ENCODE measurements at places on chromosomes 16 and 17.

DNA sequence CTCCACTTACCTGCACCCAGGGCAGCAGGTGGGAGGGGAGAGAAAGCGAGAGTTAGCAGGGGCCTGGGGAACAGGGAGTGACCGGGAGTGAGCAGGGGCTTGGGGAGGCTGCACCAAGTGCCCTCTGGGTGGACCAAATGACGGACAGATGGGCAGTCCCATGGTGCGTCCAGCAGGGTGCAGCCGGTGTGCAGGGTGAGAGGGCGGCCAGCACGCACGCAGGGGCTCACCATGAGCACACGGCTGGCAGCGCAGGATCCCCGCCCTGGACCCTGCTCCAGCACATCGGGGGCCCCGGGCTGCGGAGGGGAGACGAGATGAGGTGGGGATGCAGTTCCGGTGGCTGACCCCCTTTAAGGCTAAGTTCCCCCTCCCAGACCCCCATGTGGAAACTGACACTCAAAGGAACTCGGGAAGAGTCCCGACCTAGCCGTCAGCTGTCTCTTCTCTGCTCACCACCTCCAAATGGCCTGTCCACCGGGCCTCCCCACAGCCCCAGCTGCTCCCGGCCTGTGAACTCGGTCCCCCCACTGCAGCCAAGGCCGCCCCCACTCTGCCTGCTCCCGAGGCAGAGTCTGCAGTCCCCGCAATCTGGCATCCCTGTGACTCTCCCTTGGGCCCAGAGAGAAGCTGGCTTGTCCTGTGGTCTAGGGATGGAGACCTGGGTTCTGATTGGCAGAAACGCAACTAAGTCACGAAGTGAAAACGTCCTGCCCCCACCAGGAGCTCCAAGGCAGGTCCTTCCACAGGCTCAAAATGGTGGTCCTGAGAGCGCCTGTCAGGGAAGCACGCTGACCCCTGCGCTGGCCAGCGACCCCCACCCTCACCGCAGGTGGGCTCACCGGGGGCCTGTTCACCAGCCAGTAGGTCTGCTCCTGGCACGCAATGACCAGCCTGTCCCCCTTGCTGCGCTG is 2.9 kb downstream of the RGS11 start:
- DNase-seq = no peak

GRCh38 chr16:73179705-73180331 is 131.9 kb upstream of the ZFHX3 start:
- DNase-seq = no peak

DNA sequence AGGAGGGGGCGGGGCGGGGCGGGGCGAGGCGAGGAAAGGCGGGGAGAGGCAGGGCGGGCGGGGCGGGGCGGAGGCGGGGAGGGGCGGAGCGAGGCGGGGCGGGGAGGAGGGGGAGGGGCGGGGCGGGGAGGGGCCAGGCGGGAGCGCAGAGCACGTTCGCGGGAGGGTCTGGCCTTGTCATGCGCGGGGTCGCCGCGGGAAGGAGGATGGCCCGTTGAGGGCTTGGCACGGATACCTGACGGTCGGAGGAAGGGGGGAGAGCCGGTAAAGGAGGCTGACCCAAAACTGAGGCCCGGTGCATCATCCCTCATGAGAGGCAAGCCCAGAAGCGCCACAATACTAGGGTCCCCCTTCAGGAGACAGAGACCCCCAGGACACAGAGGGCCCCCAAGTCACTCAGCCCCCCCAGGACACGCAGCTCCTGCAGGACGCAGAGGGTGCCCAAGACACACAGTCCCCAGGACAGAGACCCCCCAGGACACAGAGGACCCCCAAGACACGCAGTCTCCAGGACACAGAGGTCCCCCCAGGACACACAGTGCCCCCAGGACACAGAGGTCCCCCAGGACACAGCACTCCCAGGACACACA is 593 bp upstream of the WDR45B start:
- DNase-seq = no peak

DNA sequence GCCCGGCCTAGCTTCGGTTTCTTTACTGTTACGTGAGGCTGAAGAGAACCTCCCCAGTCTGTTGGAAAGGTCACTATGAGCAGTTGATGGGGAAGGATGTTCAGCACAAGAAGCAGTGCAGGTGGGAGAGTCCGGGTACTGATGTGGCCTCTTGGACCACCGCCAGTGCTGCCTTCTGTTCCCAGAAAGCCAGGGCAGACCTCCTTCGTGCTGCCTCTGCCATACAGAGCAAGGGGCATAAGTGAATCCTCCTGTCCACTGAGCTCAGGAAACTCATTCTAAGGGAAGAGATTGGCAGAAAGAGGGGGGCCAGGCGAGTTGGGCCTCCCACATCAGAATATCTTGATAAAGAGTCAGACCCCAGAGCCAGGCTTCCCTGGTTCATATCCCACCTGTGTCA is 3.7 kb downstream of the PPP4C start:
- DNase-seq = no peak

- DNase-seq = no peak
Measured at GRCh38 chr17:63402431-63403212, 43.5 kb downstream of the CYB561 start.

DNA sequence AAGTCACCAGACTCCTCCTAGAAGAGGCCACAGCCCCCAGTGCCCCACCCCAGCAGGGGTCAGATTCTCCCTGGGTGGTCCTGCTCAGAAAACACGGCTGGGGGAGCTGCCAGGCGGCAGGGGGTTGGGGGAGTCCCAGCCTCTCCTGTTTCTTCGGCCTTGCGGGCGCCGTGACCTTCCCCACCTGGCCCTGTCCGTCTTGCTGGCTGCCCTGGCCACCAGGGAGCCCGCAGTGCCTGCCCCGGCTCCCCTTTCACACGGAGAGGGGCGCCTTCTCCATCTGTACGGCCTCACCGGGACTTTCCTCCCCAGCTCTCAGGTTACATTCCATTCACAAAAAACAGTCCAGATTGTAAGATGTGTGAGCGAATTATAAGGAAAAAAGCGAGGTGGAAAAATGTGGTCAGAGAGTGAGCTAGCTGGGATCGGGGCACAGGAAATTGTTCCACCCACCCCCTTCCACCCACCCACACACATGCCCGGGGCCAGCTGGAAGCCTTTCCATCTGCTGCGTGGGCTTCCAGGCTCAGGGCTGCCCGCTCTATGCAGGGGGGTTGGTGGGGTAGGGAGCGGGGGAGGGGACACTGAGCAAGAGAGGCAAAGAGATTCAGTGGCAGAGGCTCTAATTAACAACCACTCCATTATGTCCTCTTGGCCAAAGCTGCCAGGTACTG is 14.6 kb upstream of the CIBAR2 start:
- no peak for DNase-seq

GRCh38 chr16:81866820-81867440 is 87.8 kb downstream of the PLCG2 start:
- no peak for DNase-seq

GRCh38 chr16:21283521-21284289 is 5.6 kb upstream of the CRYM start:
- no peak for DNase-seq

DNA sequence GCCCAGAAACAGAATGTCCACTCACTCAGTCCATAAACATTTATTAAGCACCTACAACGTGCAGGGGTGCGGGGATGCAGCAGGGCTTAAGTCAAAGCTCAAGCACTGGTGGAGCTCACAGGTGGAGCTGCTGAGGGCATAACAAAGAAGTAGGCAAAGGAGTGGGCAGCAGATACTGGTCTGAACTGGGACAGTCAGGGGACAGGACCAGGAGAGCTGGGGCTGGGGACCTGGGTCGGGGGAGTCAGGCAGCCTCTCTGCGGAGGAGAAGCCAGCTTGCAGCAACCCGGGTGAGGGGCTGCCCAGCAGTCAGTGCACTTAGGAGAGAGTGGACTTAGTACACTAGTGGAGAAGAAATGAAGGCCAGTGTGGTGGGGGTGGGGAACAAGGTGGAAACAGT is 10.0 kb upstream of the TNFRSF13B start:
- DNase-seq = no peak

DNA sequence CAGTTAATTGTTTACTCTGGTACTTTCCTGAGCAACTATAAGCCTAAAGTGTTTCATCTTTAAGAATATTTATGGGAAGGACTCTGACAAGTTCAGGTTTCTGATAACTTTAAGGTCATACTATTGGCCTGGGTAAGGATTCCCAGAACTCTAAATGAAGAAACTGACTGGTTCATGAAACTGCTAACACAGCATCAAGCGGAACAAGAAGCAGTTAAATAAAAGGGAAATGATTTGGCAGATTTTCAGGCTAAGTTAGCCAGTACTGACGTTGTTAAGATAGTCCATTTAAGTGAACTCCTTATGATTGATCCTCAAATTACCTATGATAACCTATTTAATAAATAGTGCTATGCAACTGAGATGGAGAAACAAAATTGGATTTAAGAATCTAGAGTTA is 101.6 kb upstream of the CES5A start:
- DNase-seq = no peak

GRCh38 chr16:72609933-72610332 is 438.0 kb upstream of the PMFBP1 start:
- DNase-seq = no peak

GRCh38 chr16:75445298-75445697 is 12.0 kb upstream of the CFDP1 start:
- no peak for DNase-seq

DNA sequence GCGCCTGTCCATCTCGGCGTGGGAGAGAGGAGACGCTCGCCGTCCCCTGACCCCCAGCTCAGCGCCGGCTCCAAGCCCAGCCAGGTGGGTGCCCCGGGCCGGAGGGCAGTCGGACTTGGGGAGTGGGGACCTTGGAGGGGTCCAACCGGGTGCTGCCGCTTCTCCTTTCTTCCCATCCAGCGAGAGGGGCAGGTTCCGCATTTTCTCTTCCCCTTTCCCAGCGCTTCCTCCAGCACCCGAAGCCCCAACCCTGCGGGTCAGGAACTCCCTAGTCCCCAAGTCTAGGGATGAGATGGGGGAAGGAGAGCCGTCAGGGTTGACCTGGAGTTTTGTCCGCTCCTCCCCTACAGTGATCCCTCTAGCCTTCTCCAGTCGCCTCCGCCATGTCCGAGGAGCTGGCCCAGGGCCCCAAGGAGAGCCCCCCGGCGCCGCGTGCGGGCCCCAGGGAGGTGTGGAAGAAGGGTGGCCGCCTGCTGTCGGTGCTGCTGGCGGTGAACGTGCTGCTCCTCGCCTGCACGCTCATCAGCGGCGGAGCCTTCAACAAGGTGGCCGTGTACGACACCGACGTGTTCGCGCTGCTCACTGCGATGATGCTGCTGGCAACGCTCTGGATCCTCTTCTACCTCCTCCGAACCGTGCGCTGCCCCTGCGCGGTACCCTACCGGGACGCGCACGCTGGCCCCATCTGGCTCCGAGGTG is at the start of gene OTOP2:
Gene OTOP2 (plus strand): TSS at position 24 of the 699 bp plus-strand sequence. CDS start 360 bp downstream, at position 384.
- DNase-seq = no peak

GRCh38 chr16:66891360-66891759 is 11.0 kb downstream of the PDP2 start:
- no peak for DNase-seq

GRCh38 chr17:3982541-3983017 is 18.3 kb upstream of the ATP2A3 start:
- DNase-seq = no peak

DNA sequence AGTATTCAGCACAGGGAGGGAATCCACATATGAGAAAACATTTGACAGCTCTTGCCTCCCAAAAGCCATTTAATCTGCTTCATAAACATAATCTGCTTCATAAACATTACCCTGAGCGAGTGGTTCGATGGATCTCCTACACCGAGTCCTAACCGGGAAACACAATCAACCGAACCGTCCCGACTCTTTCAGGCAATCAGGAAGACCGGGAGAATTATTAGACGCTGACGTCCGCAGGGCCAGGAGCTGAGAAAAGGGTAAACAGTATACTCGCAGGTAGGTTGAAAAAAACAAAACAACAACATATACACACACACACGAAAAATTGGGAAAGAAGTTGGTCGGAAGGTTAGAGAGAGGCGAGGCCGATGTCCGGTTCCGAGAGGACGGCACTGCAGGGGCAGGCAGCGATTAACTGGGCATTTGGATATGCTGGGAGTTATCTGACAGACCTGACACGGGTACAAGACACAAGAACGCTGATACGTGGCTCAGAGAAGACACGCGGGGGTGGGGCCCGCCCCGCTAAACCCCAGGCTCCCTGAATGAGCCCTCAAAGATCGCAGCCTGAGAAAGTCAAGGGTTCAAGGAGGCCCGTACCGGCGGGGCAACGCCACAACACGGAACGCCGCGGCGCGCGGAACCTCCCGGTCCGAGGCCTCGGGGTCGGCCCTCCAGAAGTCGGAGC is 585 bp downstream of the AP1G1 start:
- no peak for DNase-seq

DNA sequence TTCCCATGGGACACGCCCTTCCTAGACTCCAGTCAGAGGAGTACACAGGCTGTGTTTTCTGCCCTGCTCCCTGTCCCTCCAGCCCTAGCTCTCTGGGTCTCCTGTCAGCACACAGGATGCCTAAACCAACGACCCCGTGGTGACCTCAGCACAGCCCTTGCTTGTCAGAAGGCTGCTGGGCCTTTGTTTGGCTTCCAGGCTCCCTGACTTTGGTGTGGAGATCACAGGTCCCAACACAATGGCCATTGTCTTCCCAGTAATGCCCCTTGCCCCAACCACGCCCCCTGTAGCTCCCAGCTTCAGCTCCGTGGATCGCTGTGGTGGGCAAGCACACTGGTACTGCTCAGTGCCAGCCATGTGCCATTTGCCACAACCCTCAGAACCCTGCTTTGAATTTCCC is 15.0 kb downstream of the HNF1B start:
- no peak for DNase-seq

DNA sequence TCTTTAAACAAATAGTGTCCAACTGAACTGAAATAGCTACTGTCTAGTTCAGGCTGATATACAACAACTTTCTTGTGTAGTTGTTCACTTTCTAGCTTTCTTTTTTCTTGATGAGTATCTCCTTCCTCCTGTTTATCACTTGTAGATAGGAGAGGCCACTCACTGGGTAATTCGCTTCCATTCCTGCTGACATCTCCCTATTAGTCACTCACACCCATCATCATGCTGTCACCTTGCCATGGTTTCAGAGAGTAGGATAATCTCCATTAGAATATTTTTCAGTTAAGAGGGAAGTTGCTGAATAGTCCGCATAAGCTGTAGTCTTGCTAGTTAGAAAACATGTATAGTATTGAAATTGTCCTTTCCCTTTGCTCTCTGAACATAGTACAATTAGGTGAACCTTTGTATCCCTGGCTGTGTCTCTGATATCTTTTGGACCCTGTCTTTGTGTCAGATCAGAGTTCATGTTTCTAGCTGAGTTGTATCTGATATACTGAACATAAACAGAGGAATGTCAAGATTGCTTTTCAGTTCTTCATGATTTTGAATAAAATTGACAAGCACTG is 64.4 kb upstream of the RASL10B start:
- no peak for DNase-seq

DNA sequence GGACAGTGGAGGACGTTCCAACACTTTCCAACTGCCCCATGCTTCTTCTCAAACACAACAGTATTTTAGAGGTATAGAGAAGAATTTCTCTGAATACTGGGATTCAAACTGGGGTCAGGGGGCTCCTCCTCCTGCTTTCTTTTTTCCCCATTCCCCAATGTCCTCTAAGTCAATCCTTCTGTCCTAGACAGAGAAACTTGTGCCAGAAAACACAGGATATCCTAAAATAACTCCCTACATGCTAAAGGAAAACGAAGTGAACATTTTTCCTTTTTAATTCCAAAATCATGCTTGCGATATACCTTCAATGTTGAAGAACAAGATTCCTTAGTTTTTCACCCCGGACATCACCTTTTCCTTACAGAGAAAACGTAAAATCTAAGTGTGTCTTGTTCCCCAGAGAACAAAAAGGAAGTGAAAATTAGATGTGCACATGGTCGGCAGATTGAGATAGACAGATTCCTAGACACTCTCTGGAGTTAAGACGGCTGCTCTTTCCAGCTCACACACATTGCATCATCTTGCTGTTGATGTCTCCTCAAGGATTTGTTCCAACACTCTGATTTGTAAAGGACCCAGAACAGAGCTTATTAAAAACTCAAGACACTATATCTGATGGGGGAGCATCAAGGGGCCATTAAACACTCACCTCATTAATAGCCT is 228.2 kb downstream of the GRIN2A start:
- no peak for DNase-seq
